ENCODE measurements at places on chromosomes 16 and 17.
A peak's percentile ranks its signal among the peaks of the same experiment; 100 is the strongest.

GRCh38 chr16:19167710-19168370 is at the start of gene SYT17:
TSS of gene SYT17 (plus strand) at chr16:19168240. CDS start at chr16:19168647, 407 bp downstream.
- peak; percentile 57 for DNase-seq

DNA sequence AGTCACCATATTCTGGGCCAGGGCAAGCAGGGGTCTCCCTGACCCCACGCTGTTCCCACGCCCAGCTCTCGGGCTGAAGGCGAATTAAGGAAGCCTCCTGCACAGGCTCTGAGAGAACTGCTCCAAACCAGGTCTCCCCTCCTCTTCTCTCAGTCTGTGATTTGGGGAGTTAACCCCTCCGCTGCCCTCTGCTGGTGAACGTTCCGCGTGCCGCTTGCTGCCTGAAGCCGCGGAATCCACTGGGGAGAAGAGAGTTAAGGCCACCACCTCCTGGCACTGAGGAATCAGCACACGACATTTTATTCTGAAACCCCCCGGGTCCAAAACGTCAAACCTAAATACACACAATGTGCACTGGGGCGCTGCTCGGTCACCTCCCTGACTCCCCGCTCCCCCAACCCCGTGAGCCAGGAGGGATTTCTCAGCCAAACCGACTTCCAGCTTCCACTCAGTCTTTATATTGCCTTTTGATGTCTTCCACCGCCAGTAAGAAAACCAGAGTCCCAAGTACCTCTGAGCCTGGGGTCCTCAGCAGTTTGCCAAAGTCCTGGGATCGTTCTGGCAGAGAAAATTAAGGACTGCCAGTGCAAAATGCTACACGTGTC is 54.4 kb upstream of the RCVRN start:
- DNase-seq = peak; percentile 8

- no peak for DNase-seq
These were observed 38.7 kb downstream of the TIMM22 start for GRCh38 chr17:1035546-1036170.

DNA sequence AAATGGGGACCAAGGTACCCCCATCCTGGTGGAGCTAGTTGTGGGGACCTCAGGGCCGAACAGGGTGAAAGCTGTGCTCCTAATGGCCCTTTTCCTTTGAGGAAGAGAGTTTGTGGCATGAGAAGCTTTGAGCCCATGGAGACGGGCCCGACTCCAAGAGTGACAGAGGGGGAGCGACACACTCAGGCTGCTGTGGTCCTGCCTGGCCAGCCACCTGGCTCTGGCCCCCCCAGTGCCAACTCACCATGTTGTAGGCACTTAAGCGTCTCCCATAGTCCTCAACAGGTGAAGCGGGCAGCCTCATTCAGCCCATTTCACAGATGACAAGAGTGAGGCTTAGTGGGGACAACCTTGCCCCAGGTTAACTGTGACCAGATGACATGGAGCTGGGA is 1.6 kb downstream of the IL21R start:
- no peak for DNase-seq

DNA sequence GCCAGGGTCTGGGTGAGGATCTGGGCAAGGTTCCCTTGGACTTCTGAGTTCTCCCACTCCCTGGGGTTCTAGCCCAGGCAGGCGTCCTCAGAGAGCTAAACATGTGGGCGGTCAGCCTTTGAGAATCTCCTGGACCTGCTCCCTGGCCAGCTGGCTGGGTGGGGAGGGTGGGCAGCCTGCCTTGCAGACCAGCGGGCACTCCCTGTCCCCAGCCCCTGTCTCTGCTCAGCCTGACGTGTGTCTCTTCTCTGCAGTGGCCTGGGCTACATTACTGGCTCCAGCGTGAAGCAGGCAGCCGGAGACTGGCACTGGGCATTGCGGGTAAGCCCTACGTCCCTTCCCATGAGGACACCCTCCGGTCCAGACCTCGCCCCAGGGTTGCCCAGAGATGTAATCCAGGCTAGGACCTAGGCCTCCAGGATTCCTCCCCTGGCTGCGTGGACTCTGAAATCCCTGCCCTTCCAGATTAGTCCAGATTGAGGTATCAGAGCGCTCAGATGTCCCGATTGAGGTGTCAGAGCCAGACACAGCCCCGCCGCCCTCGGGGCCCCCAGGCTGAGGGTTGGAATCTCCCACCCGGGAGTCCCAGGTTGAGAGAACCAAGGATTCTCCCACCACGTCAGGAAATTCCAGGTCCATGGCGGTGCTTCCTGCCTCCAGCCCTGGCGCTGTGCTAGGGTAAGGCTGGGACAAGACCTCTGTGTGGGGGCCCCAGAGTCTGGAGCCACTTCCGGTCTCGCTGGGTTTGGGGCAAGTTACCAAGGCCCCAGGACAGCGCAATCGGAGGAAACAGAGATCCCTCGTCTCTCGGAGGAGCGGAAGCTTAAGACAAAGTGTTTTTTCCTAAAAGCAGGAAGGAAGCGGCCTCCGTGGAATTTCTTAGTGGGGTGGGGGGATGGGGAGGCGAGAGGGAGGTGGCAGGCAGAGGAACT is 24.1 kb downstream of the MYBBP1A start:
- DNase-seq = no peak

DNA sequence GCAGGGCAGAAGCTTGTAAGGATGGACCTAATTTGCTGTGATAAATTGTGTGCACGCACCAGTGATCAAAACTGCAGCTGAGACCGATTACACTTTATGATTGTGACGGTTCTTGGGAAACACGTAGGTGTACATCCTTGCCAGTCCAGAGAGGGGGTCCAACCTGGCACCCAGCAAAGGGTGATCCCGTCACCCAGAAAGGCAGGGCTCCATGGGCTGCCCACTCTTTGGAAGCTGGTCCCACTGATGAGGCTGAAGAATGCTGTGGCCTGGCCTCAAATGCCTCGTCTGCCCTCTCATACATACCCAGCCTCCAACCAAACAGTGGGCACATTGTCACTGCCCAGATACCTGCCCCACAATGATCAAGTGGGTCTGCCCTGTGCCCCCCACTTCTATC is 132.0 kb downstream of the C16orf78 start:
- no peak for DNase-seq

GRCh38 chr16:1580956-1581355 is 30.9 kb downstream of the IFT140 start:
- no peak for DNase-seq

DNA sequence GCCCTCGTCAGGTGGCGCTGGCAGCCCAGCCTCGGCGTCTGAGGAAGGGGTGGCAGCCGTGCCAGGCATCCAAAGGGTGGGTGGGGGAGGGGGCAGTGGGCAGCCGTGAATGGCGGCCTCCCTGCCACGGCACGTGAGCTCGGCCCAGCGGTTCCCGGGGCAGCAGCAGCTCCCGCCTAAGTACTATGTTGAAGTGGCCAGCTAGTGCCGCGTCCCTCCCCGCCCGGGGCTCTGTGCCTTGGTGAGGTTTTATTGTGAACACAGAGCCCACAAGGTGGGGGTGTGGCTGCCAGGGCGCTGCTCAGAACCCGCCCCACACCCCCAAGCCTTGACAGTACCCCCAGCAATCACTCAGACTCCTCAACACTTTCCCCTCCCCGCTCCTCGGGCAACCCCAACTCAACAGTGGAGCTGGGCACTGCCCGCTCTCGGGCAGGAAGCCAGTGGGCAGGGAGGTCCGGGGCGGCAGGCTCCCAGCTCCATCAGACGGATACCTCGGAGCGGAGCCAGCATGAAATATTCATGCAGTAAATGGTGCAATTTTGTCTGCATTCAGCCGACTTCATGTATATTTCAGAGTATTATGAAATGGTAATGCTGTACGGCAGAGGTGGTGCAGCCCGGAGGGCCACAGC is 80.4 kb downstream of the ENGASE start:
- no peak for DNase-seq

- no peak for DNase-seq
These were observed 8.3 kb downstream of the ANKRD40CL start for GRCh38 chr17:50758989-50759544.

DNA sequence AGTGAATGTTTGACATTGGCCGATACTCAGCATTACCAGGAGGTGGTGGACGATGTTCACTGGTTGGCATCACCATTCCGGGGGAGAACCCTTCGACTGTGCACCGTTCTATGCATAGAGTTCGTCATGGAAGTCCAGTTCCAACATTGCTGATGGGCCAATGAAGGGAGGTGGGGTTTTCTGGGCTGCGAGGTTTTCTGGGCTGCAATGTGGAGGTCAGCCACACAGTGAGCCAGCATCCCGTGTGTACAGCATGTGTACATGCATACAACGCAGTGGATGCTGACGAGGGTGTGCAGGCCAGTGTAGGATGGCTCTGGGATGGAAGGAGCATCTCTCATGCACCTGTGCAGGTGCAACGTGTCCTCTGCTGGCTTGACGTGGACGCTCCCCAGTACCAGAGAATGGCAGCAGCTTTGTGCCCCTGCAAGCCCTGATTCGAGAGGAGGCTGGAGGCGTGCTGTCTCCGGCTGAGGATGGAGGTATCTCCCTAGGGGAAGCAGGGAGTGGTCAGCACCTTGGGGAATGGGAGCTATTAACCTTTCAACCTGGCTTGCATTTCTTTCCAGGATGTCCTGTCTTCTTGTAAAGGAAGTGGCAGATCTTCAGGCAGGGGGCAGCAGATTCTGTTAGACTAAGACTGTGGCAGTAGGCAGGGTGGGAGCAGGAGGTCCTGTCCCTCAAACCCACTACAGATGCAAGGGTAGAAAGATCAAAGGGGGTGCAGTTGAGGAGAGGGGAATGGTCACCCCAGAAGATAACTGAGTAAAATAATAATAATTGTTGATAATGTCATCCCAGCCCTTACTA is 98.2 kb downstream of the CYLD start:
- no peak for DNase-seq

DNA sequence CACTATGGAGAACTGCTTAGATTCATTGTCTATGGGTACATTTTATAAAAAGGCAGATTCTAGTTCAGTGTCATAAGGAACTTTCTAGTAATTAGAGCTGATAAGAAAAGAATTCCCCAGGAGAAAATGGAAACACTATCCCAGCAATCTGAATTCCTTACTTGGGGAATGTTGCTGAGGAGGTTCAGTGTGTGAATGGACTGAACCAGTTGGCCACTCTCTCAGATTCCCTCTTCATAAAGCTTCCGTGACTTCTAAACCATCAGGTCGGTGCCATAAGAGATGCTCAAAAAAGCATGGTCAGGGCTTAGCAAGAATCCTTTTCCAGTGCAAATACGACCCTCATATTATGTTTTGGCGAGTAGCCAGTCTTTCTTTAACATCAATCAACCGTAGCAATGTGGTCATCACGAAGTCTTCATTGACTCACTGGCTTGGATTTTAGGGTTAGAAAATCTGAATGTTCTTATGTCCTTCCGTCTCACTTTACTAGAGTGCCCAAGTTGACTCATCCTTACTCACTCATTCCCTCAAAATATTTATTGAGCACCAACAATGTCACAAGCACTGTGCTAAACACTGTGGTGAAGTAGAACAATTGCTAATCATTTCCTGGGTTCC is 102.7 kb upstream of the HLF start:
- DNase-seq = no peak

- no peak for DNase-seq
These were observed 39.4 kb upstream of the ZNF469 start for GRCh38 chr16:88343271-88343791.

- DNase-seq = no peak
These were observed 7.6 kb downstream of the TBKBP1 start for GRCh38 chr17:47701608-47702007.

GRCh38 chr16:11836650-11837244 is 14.6 kb downstream of the RSL1D1 start:
- no peak for DNase-seq

- peak; percentile 33 for DNase-seq
These were observed 1.9 kb downstream of the MNT start for GRCh38 chr17:2398655-2399571.

DNA sequence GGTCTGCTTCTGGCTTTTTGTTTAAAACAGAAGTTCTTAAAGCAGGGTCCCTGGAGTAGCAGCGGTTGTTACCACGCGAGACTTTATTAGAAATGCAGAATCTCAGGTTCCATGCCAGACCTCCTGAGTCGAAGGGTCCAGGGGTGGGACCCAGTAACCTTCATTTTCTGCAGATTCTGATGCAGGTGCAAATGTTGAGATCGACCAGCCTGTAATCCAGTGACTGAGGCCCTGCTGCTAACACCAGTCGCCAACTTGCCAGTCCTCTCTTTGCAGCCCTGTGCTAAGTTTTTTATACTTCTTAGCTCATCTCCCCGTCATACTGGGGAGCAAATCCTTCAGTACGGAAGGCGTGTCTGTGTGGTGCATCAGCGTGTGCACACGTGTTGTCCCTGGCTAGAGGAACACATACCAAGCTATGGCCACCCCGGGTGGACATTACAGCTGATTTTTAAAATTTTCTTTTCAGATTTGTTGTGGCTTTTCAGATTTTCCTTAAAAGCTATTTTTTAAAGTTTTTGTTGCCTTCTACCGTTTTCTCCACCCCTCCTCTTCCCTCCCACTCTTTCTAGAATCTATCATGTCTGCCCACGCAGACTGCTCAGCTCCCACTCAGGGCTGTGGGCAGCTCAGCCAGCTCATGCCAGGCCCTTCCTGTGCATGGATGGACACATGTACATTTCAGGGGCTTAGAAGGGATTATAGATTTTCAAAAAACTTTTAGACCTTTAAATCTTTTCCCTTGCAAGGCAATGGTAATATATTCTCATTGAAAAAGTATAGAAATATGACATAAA is 57.7 kb downstream of the MEAK7 start:
- no peak for DNase-seq

DNA sequence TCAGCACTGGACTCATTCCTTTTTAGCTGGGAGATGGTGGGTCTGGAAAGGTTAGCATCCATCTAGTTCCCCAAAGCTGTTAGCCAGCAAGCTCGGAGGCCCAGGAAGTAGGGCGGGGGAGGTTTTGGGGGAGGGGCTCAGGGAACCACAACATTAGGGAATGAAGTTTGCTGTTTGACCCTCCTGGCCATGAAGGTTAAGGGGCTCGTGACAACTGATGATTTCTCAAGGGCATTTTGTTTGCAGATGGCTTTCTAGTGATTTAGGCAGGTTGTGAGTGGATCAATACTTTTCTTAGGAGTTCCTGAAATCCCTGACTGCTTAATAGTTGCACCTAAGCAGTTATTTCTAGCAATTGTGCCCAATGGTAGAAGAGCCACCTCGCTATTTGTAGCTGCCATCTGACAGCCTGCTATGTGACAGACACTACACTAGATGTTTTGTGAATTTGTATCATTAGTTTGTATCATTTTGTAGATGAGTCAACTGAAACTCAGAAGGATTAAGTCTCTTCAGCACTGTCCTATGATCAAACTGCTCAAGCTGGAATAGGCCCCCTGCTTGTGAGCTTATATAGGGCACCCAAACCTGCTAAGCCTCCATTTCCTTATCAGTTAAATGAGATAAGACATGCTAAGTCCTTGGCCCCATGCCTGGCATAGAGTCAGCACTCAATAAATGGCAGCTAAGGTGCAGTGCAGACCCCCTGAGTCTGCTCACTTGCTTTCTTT is 146.4 kb downstream of the IRX3 start:
- no peak for DNase-seq

DNA sequence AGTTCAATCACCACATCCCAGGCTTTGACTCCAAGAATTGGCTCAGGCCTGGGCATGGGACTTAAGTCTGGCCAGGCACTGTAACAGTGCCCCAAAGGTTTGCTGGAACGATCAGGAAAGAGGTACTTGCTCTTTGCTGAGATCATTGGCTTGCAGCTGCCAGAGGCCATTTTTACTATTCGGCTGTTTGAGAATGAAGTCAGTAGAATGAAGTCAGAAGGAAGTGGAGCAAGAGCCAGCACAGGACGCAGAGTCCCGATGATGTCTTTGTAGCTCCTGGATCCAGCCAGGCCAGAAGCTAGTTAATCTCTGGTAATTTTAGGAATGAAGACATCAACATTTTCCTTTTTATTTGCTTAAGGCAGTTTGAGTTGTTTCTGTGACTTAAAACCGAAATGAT is 195.5 kb downstream of the RAB11FIP4 start:
- DNase-seq = no peak

- DNase-seq = no peak
These were observed 35.0 kb downstream of the ITGB3 start for GRCh38 chr17:47288531-47289116.

GRCh38 chr17:28018439-28019070 is 23.9 kb upstream of the NLK start:
- no peak for DNase-seq

Data from stimulated activated CD8-positive, alpha-beta memory T cell treated with anti-CD3 and anti-CD28 coated beads, Interleukin-15, amount 100 ng/mL, for 48 hours (primary cell).